Coronary artery (tissue), 2 donors: ENCODE measurements at places on chromosomes 6 and 20.

DNA sequence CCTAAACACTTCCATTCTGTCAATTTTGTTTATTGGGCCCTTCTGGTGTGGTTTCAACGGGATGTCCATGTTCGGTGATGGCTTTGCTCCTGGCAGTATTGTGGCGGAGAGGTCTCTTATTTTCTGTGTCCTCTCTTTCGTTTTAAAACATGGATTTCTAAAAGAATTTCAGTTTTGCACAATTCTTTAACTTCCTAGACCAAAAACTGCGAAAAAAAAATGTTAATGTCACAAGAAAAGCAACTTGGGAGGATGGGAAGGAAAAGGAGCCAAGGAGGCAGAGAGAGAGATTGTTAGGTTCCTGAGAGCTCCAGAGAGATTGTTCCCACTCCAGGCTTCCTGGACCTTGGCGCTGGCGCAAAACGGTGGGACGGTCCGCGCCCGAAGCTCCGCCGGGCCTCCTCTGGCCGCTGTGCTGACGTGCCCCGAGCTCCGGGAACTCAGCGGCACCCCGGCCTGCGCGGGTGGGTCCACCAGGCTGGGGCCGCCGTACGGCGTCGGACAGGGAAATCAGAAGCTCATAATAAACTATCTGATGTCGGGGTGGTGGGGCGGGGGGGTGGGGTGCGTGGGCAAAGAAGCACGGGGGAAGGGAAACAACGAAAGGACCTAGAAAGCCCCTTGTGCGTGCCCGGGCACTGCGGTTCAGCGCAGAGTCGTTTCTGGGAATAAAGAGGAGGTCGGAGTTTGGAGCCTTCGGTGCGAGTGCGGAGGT, 951 bp upstream of the OLIG3 start:
- DNase-seq: no peak

GRCh38 chr6:87909849-87910248, 137.8 kb upstream of the SPACA1 start:
- DNase-seq: no peak

DNA sequence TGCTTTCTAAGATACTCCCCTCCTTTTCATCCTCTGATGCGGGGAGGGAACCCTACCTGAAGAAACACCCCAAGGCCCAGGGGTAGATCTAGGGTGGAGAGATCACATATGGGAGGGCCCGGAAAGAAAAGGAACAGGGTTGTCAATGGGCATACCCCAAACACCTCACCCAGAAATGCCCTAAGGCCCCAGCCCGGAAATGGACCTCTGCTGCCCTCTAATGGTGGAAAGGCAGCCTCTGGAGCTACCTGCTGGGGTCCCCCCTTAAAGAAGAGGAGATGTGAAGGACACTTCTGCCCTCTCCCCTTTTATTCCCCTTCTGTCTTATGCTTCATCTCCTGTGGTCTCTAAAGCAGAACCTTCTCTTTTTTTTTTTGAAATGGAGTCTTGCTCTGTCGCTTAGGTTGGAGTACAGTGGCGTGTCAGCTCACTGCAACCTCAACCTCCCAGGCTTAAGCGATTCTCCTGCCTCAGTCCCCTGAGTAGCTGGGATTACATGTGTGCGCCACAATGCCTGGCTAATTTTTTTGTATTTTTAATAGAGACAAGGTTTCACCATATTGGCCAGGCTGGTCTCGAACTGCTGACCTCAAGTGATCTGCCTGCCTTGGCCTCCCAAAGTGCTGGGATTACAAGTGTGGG, 458 bp upstream of the ARMC12 start:
- DNase-seq: peak; percentile 85

DNA sequence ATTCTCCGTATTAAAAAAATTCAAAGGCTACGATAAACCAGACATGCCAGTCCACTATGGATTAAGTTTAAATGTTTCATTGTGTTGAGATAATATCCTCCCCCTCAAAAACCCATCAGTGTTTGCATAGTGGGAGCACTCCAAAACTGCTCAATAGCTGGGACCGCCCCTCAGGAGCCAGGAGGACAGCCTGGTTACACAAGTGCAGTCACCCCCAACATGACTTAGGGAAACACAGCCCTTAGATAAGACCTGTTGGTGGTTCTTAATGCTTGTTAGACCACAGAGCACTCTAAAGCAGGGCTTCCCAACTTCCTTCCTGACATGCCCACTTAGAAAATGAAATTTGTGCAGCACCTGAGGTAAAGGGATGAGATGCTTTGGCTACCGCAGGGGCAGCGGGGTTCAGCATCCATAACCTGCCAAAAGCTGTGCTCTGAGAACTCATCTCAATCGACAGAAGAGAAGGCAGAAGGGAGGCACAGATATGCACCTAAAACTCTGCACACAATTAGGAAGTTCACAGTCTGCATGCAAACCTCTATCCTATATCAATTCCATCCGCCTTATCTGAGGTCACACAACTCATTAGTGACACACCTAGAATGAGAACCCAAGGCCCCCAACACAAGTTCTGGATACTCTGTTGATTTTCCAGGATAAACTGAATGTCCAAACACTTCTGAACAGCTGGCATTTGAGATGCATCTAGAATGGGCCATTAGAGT, 74.3 kb downstream of the RALGAPA2 start:
- no peak for DNase-seq

- DNase-seq: peak; percentile 78
These were observed 1.6 kb upstream of the HEY2 start for GRCh38 chr6:125747589-125748405.

DNA sequence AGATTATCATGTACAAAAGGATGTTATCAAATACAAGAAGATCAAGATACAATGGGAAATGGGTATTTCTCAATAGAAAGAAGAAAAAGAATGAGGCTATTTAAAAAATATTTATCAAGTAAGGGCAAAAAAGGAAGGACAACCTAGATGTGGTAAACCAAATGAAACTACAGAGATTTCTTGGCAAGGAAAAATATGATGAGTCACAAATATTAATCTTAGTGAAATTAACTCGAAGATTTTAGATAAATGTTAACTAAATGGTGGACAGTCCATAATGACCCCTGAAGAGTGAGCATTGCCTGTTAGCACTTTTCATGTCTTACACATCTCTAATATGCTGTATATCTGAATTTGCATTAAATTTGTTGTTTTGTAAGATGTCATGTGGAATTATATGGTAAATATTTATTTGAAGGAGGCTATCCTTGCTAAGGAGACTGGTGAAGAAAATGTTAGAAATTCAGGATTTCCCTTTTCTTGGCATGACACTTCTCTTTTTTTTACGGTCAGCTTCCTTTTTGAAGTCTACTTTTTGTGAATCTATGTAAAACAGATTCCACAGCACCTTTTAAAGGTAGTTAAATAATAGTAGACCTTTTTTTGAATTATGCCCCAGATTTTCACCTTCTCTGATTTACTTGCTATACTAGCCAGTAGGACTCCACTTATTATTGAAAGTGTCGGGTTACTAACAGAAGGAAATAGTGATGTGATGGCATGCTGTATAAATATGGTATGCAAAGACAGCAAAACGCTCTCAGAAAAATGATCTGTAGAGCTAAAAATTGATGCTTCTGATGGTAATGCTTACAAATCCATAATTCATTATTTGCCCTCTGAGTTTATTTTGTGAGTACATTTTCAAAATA, 120.5 kb downstream of the HIVEP1 start:
- no peak for DNase-seq

GRCh38 chr6:114342086-114342825, 567 bp downstream of the HS3ST5 start:
- DNase-seq: no peak

DNA sequence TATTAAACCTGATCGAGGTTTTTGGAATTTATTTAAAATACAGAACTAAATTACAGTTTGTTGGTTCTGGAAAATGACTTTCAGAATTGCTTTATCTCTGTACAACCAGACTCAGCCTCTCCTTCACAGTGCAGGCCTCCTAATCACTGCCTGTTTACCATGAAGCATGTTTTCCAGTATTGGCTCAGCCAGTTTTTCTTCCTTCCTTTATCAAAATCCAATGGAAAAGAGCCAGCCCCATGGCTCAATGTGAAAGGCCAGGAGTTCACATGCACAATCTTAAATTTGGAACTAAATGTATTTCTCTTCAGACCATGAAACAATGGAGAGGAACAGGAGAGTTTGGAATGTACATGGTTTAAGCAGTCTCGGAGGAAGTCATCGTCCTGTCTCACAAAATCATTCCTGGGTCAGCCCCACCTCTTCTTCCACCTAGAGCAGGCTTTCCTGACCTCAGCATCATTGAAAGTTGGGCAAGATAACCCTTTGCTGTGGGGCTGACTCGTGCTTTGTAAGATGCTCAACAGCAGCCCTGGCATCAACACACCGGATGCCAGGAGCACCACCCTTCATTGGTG, 680.9 kb upstream of the AGPAT4 start:
- no peak for DNase-seq

DNA sequence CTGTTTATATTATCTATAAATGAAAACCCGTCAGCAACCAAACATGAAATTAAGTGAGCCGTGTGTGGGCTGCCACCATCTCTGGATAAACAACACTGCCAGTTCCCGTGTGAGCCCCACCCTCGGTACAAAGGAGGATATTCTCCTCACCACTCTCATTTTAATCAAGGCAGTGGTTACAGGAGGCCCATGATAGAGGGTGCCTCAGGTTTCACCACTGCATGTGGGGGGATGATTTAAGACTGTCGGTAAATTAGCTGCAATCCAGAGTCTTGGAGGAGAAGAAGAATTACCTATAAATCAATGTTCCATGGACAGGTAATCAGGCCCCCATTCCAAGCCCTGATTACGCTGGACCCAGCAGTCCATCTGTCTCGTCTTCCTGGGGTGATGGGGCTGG, 361.6 kb upstream of the SULF2 start:
- no peak for DNase-seq

- DNase-seq: no peak
These were observed 108.3 kb downstream of the CARMIL1 start for GRCh38 chr6:25387483-25387882.

GRCh38 chr20:49572857-49573256, 4.9 kb upstream of the PTGIS start:
- peak; percentile 71 for DNase-seq
